HT1080 (cell line): ENCODE measurements at places on chromosomes 5 and 9. TPM values are rescaled to one million over a fixed set of nuclear protein-coding genes. Genes with fewer than 3 reads are reported as not detected.

DNA sequence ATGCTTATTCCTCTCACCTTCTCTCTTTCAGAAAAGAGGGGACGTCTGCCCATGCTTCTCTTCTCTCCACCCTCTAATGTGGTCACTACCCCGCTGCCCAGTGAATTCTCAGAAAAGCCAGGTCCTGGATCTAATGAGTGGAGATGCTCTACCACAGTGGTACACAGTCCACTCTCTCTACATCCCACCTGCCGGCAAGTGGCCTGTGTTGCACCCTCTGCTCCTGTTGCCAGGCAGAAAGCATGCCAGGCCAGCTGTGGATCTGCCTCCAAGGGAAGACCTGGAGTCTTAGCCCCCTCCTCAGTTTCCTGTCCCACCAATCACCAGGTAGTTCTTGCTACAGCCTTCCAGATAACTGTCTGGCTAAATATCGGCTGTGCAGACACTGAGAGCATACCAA is 71.2 kb upstream of the SPDL1 start:
- DNase-seq, result no peak

DNA sequence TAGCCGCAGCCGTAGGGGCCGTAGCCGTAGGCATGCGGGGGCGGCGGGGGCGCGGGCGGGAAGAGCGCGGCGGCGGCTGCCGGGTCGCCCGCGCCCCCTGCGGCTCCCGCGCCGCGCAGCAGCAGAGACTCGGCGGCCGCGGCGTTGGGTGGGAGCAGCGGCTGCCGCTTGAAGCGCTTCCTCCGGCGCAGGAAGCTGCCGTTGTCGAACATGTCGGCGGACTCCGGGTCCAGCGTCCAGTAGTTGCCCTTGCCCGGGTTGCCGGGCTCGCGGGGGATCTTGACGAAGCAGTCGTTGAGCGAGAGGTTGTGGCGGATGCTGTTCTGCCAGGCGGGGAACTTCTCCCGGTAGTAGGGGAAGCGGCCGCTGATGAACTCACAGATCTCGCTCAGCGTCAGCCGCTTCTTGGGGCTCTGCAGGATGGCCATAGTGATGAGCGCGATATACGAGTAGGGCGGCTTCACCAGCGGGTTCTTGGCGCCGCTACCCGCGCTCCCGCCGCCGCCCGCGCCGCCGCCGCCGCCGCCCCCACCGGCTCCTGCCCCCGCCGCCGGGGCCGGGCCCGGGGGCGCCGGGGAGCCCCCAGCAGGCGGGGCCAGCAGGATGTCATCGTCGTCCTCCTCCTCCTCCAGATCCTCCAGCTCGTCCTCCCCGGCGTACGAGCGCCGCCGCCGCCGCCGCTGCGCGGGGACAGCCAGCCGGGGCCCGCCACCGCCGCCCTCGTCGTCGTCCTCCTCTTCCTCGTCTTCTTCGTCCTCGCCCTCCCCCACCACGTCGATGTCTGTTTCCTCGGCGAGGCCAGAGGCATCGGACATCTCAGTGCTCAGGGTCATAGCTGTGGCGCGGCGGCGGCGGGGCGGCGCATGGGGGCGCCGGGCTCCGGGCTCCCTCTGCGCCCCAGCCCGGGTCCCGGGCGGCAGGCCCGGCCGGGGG is 781 bp downstream of the FOXD1 start:
- peak; percentile 76 for DNase-seq

MZB1 gene
- not detected in 2 replicates for total RNA-seq

DNA sequence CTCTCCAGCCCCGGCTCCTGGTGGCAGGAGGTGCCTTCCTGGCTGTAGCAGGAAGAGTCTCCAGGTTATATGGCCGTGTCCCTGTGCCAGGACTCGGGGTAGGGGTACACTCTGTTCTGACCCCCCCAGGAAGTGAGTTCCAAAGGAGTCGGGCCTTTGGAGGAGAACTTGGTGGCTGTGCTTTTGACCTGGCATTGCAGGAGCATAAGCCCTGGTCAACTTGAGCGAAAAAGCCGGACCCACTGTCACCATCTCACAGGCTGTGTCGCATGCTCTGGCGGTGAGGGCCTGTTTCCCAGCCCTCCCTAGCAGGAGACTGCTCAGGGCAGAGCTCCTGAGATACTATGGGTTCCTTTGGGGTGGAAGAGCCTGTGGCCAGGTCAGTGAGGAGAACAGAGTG is 36.0 kb downstream of the GADD45G start:
- no peak for DNase-seq

DNA sequence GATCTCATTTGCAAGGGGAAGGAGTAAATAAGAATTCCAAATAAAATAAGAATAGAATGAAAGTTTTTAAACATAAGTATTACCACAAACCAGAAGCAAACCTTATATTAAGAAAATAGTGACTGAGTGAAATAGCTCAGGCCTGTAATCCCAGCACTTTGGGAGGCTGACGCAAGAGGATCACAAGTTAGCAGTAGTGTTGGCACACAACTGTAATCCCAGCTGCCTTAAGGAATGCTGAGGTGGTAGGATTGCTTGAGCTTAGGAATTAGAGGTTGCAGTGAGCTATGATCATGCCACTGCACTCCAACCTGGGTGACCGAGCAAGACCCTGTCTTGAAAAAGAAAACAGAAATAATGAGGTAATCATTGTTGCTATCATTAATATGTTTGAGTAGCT is 47.0 kb downstream of the APC start:
- DNase-seq, result no peak
